ENCODE measurements at places on chromosomes 7 and 10.

DNA sequence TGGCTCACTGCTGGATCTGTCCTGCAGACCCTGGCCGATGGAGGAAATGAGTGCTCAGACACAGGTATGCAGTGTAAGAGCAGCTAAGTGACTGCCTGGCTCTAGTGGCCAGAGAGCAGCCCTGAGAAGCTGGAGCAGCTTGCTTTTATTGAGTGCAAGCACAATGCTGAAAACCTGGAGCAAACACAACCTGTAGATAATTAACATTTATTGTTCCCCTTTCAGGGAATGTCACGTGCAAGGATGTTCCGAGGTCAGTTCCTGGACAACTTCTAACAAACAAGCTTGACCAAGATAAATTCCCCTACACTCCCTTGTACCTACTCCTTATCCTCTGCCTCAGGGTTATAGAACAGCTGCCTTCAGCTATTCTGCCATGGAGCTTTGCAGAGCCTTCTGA is 31.3 kb downstream of the DDC start:
- no peak for DNase-seq

- no peak for DNase-seq
Observed at GRCh38 chr10:33521904-33522303, 187.4 kb upstream of the NRP1 start.

- no peak for DNase-seq
Observed at GRCh38 chr10:6065835-6066234, 3.7 kb upstream of the IL2RA start.

DNA sequence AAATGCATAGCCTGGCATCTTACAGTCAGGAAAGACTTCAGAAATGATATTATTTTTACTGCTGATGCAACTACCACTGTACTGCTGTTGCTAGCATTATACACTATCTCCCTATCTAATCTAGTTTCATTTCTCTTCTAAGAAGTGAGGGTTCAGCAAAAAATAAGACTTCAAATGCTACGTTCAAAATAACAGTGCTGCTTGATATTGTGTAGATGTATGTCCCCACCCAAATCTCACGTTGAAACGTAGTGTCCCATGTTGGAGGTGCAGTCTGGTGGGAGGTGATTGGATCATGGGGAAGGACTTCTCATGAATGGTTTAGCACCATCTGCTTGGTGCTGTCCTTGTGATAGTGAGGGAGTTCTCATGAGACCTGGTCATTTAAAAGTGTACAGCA is 129.4 kb downstream of the ANK3 start:
- DNase-seq, result no peak

GRCh38 chr7:159127691-159128642 is 16.7 kb downstream of the VIPR2 start:
- DNase-seq, result no peak

GRCh38 chr10:130636313-130636930 is 500.2 kb downstream of the GLRX3 start:
- DNase-seq, result no peak

DNA sequence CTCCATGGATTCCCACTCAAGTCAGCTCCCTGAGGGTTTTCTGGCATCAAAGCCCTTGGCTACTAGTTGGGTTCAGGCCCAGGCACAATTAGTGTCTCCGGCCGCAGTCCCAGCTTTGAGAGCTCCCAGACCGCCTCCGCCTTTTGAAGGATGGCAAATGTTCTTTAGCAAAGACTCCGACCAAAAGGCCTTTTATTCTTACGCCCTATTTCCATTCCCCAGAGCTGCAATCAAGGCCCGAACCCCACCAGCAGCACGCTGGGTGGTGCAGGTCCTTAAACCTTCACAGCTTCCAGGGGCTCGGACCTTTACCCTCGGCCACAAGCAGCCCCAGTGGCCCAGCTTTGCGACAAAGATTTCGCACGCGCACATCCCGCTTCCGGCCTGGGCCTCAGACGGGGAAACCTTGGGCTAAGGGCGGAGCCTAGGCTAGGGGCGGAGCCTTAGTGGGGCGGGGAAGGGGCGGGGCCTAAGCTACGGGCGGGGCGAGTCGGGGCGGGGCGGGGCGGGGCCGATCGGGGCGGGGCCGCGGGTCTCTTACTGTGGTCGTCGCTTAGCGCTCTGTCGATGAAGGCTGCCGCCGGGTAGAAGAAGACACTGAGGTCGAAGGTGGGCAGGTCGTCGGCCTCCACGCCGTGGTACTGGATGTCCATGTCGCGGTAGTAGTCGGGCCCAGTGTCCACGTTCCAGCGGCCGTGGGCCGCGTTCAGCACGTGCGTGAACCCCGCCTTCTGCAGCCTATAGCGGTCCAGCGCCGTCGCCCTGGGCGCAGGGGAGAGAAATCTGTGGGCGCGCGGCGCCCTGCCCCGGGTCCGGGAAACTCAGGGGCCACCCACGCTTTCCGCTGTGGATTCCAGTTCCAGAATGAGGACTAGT is 68.0 kb upstream of the SAMD8 start:
- DNase-seq, result no peak

- DNase-seq, result peak; percentile 80
Observed at GRCh38 chr7:108459922-108460551, 3.8 kb upstream of the NRCAM start.

GRCh38 chr10:116974456-116975005 is 30.5 kb downstream of the SHTN1 start:
- peak; percentile 91 for DNase-seq

- peak; percentile 65 for DNase-seq
Observed at GRCh38 chr7:40604601-40605438, 470.0 kb downstream of the SUGCT start.

- DNase-seq, result no peak
Observed at GRCh38 chr7:50206453-50207250, 97.9 kb upstream of the IKZF1 start.

DNA sequence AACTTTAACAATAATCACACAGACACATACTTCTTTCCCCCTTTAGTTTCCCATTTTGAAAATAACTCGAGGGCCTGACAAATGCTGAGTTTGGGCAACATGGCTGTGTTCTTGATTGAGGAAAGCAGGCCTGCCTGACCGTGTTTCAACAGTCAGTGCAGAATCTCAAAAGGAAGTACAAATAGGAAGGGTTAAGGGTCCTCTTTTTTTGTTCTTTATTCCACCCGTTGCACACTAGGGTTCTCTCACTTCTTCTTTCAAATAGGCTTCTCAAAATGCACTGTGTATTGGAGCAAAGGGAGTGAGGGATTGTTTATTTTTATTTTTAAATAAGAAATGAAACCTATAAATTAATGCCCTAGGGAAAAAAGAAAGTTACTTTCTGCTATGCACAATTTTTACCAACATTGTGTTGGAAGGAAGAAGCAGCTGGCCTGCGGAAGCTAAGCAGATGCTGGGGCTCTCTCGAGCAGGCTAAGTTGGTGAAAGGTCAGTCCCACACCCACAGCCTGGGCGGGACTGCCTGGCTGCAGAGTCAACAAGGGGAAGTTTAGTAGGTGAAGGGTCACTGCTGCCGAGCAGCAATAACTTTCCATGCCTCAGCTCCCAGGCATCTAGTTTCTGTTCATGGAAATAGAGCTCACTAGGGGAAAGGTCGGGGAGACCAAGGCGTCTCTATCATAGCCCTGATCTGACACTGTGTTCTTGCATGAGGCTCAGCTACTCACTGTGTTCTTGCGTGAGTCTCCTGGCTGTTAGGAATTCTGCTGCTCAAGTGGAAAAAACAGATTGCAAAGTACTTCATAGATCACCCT is 12.2 kb upstream of the PDK4 start:
- peak; percentile 56 for DNase-seq

GRCh38 chr7:95549818-95550529 is 46.3 kb downstream of the PDK4 start:
- DNase-seq, result peak; percentile 71

GRCh38 chr10:23522345-23522744 is 83.5 kb downstream of the OTUD1 start:
- DNase-seq, result no peak

DNA sequence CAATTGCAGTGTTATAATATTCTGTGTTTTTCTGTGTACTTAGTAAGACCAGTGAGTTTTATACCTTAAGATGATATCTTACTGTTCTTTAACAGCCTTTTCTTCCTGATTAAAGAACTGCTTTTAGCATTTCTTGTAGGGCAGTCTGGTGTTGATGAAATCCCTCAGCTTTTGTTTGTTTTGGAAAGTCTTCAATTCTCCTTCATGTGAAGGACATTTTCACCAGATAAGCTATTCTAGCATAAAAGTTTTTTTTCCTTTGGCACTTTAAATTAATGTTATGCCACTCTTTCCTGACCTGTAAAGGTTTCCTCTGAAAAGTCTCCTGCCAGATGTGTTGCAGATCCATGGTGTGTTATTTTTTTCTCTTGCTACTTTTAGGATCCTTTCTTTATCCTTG is 1059.8 kb downstream of the LRMDA start:
- no peak for DNase-seq

DNA sequence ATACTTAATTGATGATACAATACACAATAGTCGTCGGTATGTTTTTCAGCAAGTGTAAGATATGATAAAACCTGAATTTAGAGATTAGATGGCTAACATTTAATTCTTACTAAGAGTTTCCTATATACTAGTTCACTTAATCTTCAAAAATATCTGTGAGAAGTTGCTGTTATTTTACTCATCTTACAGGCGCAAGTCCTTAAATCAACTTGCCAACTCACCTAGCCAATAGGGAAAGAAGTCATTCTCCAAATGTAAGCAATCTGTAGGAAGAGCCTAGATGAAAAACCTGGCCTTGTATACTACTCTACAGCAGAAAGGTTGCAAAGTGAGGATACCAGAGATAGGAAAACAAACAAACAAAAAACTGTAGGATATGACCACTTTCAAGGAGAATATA is 10.6 kb downstream of the CD36 start:
- no peak for DNase-seq

DNA sequence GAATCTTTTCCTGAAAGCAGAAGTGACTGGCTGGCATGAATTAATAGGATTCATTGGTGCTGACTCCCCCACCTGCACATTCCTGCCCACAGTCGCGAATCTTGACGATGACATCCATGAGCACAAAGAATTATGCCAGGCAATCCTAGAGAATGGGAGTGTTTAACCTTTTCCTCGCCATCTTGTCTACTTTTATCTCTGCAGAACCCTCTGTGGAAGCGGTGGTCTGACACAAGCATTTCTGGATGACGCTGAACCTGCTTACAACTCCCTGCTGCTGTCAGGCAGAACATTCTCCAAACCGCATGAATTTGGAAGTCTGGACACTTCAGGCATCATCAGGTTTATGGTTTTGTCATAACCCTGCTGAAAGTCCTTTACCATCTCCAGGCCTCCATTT is 36.5 kb downstream of the KLF6 start:
- no peak for DNase-seq

DNA sequence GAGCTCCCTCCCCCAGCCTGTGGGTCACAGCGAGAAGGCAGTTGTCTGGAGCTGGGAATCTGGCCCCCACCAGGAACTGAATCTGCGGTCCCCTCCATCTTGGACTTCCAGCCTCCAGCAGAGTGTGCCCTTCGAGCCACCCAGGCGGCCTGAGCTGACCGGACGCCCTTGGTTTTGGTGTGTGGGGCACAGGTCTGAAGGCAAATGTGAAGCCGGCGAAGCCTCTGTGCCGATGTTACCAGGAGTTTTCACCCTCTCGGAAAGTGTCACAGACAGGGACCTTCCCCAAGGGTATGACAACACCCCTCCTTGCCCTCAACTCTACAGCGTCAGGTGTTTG is 109.1 kb downstream of the DNAJB6 start:
- no peak for DNase-seq

Measured in brain (organoid and tissue), 16 donors.